Central memory CD4-positive, alpha-beta T cell (primary cell): ENCODE measurements at places on chromosomes 6 and 20.

DNA sequence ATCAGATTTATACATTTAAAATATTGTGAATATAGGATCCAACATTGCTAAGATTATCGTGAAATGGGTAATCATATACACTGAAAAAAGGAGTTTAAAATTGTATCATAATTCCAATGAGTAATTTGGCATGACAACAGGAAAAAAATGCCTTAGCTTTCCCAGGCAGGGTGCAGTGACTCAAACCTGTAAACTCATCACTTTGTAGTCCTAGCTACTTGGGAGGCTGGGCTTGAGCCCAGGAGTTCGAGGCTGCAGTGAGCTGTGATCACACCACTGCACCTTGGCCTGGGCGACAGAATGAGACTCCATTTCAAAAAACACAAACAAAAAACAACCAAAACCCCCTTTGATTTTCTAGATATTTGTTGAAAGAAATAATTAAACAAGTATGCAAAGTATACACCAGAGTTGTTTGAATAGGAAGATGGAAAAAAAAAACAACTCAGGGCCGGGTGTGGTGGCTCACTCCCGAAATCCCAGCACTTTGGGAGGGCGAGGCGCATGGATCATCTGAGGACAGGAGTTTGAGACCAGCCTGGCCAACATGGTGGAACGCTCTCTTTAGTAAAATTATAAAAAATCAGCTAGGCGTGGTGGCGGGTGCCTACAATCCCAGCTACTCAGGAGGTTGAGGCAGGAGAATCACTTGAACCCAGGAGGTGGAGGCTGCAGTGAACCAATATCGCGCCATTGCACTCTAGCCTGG lies 98.7 kb downstream of the TRERF1 start:
- no peak for DNase-seq

DNA sequence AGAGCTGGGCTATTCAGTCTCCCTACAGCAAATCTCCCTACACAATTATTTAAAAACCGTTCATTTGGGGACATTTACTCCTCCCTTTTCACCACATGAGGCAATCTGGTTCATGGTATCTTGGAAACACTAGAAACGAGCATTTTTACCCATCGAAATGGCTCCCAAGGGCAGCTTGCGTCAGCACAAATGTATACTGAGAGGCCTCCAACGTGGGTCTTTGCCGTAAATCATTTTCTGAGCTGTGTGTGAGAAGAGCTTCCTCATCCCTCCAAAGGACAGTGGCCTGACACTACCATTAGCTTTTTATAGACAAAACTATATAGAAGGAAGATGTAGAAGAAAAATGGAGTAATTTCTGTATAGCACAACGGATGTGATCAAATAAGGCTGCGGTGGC lies 30.0 kb upstream of the PXDC1 start:
- no peak for DNase-seq

DNA sequence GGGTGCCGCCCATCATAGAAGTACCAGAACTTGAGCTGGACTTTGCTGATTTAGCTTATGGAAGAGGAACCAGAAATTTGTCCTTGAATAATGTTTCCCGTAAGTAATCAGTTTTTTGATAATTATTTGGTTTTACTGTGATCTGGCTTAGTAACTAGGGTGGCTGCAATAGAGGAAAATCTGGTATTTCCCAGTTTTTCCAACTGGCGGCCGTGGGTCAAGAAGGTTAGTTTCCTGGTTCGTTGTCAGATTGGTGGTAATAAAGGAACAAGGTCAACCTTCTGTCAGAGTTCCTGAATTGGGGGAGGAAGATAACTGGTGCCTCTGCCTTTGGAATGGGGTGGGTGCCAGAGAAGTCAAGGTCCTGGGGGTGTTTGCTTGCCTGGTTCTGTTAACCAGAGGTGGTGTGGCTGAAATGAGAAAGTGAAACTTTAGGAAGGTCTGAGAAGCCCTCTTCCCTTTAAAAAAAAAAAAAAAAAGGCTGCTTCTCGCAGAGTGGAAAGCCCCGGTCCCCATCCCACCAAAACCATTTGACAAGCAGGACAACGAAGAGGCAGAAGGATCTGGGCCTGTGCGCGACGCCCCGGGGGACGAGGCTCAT lies at the start of gene CALHM6:
TSS of gene CALHM6 (plus strand) at position 45 of the 601 bp plus-strand sequence. CDS start at position 600, 555 bp downstream.
- DNase-seq: no peak

- DNase-seq: no peak
These were observed 120.8 kb downstream of the CHD6 start for GRCh38 chr20:41497186-41497895.
